GM23248 (cell line): ENCODE measurements at places on chromosomes 11 and 22.
A peak's percentile ranks its signal among the peaks of the same experiment; 100 is the strongest.

DNA sequence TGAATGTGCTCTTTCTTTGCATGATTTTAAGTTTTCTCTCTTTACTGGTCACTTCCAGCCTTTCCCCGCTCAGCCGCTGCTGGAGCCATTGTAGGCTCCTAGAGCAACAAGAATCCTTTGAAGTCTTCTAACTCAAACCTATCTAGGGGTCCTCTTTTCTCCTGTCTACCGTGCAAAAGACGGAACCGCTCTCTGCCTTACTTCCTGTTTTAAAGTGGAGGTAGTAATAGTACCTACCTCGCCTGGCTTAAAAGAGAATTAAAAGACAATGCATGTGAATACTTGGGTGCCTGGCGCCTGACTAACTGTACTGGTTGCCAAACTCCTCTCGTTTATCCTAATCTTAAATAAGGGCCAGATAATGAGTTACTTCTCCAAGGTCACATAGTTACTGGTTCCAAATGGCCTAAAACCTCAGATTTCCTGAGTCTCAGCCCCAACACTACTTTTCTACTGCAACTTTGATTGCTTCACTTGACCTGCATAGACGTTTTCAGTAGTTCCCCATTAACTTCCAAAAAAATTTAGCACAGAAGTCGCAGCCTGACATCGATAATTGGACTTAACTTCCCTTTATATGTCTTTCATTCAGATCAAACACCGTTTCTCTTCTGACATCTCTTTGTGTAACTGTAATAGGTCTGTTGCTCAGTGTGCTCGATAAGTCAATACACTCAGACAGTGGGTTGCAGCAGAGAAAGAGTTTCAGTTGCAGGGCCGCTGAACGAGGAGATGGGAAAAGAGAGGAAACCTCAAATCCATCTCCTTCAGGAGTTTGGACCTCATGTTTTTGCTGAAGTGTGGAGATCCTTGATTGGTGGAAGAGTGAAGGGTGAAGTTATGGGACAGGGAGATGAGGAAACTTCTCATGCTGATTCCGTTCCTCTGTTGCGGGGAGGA is 891 bp downstream of the SAMM50 start:
- DNase-seq = peak; percentile 57

DNA sequence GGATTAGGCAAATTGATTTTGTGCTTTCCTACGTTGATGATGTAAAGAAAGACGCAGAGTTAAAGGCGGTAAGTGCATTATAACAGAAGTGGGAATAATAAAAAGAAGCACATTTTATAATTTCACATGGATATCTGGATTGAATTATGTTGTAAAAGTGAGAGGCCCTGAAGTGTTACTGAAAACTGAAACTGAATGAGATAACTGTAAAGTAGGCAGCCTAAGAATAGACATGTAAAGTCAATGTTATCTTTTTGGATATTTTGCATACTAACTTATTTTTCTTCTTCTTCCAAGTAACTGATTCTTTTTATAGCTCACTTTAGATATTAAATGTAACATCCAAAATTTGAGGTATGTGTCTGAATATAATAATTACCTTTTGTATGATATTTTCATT is 28.3 kb downstream of the ANO5 start:
- DNase-seq = no peak

GRCh38 chr22:33691057-33691630 is 229.1 kb downstream of the LARGE1 start:
- DNase-seq = no peak

GRCh38 chr11:45603946-45604682 is 61.3 kb downstream of the CHST1 start:
- DNase-seq = no peak

DNA sequence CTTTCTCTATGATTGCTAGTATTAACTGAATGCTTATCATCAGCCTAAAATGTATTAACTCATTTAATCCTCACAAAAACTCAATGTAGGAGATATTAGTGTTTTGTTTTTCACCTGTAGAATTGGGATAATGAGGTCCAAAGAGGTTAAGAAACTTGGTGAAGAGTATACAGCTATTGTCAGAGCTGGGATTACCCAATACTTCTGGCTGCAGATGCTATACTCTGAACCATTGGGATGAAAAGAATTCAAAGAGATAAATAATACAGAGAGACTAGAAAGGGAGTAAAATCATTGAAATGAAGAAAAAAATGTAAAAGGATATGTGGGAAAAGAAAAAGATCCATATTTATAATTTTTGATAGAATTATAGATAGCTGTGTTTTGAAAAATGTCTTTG is 137.1 kb downstream of the TRPC6 start:
- DNase-seq = peak; percentile 56

- no peak for DNase-seq
Measured at GRCh38 chr11:19768197-19768596, 55.6 kb downstream of the NAV2 start.

DNA sequence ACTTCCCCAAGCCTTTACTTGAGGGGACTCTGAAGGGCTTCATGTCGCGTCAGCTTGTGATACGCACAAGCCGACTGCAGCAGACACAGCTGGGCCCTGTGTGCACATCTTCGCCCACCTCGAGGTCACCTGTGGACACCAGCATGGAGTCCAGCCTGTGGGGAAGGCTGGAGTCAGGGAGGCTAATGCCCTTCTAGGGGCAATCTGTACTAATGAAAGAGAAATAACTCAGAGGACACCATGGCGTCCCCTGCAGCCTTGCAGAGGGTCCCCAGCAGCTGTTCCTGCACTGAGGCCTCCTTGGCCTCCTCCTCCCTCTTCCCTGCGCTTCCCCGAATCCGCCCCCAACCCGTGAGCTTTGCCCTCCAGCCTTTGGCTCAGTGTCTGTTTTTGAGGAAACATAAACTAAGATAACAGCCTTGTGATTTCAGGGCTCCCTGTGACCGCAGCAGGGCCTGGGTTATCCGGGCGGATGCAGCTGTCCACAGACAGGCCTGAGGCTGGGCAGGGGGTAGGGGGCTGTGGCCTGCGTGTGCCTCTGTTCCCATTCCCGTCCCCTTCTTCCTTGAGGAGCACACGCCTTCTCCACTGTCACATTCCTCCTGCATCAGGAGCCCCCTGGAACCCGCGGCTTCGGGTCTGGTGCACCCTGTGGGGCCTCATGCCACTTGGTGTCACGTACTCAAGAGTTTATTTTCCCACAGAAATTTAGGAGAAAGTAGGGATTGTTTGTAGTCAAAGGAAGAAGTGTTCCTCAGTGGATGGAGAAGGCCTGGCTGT is 25.0 kb downstream of the KRTAP5-5 start:
- no peak for DNase-seq

DNA sequence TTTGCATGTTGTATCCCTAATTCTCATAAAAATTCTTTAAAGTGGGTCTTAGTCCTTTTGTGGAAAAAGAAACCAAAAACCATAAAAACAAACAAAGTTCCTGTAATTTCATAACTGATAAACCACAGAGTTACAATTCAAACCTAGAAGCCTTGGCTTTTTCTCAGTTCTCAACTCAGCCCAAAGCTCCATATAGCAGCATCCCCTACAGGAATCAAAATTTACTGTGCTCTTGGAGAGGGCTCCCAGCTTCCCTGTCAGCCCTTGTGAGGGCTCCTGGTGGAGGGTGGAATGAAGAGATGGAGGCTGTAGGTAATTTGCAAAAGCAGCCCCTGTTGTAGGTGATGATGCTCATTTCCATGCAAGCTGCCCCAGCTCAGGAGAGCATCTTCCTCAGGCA is 506.1 kb upstream of the KIRREL3 start:
- DNase-seq = no peak

- DNase-seq = no peak
Measured at GRCh38 chr22:36337365-36338130, 50.2 kb downstream of the MYH9 start.
